ENCODE measurements at places on chromosomes 1 and 21. TPM values are rescaled to one million over a fixed set of nuclear protein-coding genes. Genes with fewer than 3 reads are reported as not detected.

GRCh38 chr1:229572286-229572685 is 13.8 kb upstream of the ABCB10 start:
- DNase-seq: no peak

DUSP12 gene
- 82.8 TPM for total RNA-seq

- DNase-seq: no peak
Measured at GRCh38 chr21:46357684-46358425, 33.9 kb downstream of the PCNT start.

DNA sequence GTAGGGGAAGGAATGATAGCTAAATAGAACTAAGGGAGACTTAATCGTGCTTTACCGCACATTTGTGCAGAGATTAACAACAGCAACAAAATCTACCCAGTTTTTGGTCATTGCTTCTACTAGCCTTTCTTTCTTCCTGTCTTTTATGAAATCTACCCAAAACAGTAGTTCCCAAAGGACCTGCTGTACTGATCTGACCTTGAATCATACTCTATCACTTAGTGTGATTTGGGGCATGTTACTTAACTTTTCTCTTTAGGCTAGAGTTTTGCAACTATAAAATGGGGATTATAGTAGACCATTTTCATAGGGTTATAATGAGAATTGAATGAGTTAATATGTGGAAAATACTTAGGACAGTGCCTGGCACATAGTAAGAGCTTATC is 30.5 kb upstream of the MACF1 start:
- no peak for DNase-seq

DNA sequence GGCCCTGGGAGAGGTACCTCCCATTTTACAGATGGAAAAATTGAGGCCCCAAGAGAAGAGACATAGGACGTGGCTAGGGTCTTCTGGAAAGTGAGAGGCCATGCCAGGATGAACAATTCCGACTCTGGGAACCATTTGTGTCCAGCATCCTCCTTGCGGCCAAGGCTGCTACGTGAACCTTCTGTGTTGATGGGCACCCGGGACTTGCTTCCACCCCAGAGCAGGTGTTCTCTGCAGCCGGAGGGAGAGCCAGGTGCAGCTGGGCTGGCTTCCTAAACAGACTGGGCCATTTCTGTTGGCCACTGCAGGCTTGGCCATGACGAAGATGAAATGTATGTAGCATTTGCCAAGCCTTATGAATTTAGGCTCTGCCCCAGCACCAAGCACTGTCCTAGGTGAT is 118.9 kb downstream of the PRDM2 start:
- no peak for DNase-seq

Measured in Daoy (cell line).